ENCODE measurements at places on chromosomes 7 and 10.

DNA sequence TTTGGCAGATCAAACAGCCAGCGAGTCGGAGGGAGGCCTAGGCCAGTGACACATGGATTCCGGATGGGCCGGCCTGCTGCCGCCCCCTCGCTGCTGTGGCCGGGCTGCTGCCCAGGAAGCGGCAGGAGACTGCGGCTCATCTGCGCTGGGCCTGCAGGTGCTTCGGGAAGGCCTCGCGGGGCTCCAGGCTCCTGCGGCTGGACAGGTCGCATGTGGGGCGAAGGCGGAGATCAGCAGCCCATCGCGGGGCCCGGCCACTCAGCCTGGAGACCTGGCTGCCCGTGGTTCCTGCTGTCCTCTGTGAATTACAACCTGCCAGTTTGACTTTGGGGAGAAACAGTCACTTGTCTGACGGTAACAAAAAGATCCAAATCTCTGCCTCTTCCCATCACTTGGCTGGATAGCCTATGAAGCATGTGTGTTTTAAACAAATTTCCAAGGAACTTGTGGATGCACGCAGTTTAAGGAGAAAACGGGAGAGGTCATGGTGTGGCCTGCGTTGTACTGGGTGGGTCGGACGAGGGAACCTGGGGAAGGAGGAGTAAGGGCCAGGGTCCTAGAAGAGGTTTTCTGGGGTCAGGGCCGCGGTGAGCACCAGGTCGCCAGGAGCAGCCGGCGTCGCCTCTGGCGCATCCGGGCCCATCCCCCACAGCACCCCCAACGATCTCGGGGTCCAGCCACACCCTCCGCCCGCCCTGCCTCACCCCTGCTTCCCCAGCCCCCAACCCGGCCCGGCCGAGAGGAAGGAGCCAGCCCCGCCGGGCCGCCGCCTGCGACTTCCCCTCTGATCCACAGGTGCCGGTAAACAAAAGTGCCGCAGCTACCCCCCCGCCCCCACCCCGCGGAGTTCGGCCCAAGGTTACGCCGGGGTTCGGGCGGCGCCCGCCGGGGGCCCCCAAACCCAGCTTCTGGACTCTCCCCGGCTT, 1.6 kb downstream of the SPOCK2 start:
- DNase-seq = no peak

DNA sequence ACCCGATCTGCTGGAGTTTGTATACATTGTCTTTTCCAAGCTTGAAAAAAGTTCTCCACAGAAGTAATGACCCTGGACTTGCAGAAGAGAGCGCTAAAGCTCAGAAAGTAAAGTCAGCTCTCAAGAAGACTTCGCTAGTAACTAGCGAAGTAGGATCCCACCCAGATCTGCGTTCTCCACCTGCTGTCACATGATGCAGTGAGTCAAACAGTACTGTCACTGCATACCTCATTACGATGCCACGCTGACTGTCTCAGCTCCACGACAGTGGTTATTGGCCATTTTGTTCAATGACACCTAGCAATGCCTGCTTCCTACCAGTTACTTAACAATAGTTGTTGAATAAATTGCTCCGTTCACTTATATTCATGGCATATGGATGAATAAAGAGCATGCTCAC, 29.7 kb upstream of the SEC61G start:
- DNase-seq = peak; percentile 88

DNA sequence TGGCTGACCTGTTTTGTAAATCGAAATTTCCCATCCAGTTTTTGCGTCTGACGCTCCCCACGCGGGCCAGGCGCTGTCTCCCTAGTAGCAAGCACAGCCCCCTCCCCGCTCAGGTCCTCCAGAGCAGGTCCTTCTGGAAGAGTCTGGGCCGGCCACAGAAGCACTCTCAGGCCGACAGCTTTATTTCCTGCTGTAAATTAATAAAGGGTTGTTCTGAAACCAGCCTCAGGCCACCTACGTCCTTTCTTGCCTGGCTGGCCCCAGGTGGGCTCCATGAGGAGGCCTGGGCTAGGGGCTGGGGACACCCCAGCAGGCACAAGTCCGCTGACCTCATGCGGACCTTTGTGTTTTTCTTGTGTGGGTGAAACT, 35.2 kb downstream of the CAMK2B start:
- no peak for DNase-seq

DNA sequence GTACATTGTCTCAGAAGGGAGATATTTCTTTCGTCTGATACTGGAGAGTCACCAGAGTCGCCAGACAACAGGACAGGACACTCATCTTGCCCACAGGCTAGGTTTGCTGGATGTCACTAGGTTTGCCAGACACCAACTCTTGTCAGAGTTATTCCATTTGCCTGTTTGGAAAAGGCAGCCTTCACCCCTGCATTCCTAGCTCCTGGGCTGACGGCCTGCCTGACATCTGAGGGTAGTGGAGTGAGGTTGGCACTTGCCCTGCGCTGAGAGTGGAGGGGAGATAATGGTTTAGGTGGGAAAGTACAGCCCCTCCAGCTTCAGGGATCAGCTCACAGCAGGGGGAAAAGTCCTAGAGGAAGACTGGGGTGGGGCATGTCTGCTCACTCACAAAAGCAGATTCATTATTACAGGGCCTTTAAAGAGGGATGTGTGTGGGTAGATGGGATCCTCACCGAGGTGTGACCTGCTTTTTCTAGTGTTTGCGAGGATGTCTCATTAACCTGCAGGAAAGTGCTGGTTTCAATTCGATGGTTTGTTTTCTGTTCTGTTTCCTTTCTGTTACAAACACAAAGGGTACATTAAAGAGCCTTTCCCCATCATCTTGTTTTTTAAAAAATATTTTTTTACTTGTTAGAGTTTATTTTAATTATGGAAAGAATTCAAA, 79.3 kb upstream of the TNS3 start:
- no peak for DNase-seq

GRCh38 chr7:94584113-94584512, 71.8 kb downstream of the SGCE start:
- DNase-seq = no peak

- DNase-seq = no peak
These were observed 88.0 kb upstream of the ZMIZ1 start for GRCh38 chr10:78980815-78981214.

DNA sequence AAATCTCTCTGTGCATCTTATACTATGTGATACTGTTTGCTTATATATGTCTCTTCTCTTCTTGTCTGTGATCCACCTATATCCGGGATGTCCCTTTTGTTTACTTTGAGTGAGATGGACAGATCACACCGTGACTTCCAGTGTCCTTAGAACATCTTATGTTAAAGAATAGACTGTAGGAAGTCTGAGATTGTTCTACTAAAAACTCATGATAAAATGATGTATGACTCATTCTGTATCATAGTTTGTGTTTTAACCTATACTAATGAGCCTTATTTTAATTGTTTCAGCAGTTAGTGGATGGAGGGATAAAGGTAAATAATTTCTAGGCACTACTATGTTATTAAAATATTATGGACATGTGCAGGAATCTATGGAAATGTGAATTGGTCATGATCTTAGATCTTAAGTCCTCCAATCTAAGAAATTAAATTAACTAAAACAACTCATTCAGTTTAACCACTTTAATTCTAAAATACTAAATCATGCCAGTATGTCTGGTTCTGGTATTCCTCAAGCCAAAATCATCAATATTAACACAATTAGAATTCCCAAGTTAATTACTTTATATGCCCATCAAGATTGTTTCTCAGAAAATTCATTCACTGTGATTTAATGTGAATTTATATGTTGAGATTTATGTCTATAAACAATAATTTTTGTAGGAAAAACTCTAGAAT, 32.0 kb downstream of the ITGB8 start:
- no peak for DNase-seq

DNA sequence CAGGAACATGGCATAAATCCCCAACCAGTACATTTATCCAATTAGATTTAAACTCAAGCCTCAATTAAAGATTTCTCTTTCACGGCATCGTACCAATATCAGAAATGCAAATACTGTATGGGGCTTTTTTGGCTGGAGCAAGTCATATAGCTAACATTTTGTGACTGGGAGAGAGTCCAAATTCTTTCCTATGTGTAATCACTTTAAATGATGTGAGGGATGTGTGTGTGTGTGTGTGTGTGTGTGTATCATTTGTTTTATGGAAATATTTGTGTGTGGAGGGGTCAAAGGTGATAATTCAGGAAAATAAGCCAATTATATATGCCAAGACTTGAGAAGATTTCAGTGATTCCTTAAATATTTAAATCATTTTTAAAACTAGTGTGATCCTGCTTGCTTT, 196.6 kb downstream of the TRIL start:
- no peak for DNase-seq

DNA sequence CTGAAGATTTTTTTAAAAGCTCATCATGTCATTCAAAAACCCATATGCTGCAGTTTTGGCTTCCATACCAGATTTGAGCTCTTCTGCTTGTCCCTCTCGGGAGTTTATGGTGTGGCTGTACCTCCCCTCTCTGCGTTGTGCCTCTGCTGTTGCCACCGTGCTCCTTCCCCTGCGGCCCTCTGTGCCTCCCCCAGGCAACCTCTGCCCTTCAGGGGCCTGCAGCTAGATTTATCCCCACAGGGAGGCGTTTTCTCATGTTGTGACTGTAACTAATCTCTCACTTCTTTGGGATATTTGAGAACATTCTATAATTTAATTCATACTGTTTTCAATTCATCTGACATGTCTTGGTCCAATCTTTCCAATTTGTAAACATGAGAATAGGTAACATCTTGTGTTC, 52.7 kb downstream of the TASOR2 start:
- no peak for DNase-seq

GRCh38 chr10:105239311-105240219, 598.5 kb downstream of the SORCS3 start:
- DNase-seq = no peak

DNA sequence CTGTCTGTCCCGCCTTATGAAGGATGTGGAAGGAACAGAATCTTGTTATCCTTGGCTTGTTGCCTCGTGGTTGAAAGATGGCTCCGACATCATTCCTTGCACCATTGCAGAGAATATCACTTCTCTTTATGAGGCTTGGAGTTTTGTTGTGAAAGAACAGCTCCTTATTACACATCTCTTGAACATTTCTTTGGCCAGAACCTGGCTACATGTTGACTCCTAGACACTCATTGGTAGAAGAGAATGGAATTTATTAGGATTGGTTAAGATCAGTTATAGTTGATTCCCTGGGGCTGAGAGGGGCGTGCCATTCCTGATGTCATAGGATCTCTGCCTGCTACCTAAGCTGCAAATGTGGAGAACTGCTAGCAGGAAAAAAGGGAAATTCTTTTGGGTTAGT, 180.5 kb upstream of the CTBP2 start:
- no peak for DNase-seq

- no peak for DNase-seq
These were observed 8.0 kb downstream of the CLDN3 start for GRCh38 chr7:73761854-73762658.

- no peak for DNase-seq
These were observed 319.0 kb upstream of the FZD1 start for GRCh38 chr7:90945104-90945787.

GRCh38 chr10:93443481-93443880, 38.7 kb downstream of the MYOF start:
- DNase-seq = no peak

DNA sequence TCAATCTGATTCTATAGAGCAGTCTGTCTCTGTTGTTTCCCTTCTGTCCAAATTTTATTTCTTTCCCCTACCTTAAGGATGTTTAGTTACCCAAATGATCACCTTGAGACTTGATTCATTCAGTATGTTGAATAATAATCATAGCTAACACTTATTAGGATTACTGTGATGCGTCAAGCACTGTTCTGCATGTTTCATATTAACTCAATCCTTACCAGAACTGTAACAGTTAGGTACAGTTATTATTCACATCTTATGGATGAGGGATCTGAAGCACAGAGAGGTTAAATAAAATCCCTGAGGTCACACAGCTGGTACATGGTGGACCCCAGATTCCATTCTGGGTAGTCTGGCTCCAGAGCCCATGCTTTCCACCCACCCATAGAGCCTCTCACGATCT, 97.9 kb upstream of the SAMD8 start:
- DNase-seq = no peak

GRCh38 chr10:22856444-22857074, 71.3 kb upstream of the ARMC3 start:
- no peak for DNase-seq

DNA sequence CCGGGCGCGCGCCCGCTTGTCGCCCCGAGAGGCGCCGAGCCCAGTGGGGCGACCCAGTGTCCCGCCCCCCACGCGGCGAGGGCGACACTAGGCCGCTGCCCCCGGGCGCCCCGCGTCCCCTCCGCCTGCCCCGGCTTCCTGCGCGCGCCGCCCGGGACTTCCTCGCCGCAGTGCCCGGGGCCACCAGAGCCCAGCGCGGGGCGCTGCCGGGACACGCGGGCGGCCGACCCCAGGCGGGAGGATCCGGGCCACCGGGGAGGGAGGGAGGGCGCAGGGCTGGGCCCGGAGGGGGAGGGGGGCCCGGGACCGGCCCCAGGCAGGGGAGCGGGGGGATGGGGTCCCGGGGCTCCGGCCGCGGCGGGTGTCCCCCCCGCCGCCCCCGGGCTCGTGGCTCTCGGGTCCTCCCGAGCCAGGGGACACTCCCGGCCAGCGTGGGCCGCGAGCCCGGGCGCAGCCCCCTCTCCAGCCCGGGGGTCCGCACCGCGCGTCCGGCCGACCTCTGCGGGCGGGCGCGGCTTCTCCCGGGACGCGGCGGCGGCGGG, 435 bp upstream of the PWWP2B start:
- peak; percentile 53 for DNase-seq

DNA sequence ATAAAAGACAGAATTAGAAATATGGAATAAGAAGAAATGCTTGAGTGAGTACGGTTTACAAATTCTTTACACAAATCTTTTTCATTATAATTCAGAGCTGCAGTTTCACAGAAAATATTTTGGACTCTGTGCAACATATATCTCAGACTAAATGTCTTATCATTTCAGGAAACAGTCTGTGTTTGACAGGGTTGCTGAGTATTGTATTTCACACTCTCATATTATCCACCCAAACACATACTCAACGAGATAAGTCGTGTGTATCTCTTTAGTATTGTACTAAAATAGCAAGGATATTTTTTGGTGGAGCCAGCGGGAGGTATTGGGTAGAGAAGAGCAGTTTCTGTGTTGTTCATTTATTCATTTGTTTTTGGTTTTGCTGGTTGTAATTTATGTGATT, 39.0 kb upstream of the SLC39A12 start:
- DNase-seq = no peak
